ENCODE measurements at places on chromosomes 2 and 18.

DNA sequence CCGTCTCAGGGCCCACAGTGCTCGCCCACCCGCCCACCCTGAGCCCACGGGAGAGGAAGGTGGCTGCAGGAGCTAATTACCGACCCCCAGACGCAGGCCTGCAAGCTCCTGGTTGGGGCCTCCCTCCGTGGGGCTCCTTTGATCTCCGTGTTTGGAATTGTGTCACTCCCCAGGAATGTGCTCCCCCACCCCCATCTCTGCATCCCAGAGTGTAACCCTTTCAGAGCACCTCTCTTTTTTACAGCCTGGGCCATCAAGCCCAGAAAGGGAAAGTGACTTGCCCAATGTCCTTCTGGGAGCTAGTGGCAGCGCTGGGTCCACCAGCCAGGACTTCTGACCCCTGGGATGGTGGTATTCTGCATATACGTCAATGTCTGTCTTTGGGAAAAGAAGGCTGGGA, 335.1 kb downstream of the CYRIA start:
- DNase-seq = no peak

GRCh38 chr18:21242141-21242779, at the start of gene GREB1L:
Gene GREB1L, plus strand, starts transcription at chr18:21242232. Its CDS starts 141,287 bp downstream, at chr18:21383519.
- DNase-seq = peak; percentile 1

- no peak for DNase-seq
These were observed 76.4 kb upstream of the ZEB2 start for GRCh38 chr2:144596073-144596871.

DNA sequence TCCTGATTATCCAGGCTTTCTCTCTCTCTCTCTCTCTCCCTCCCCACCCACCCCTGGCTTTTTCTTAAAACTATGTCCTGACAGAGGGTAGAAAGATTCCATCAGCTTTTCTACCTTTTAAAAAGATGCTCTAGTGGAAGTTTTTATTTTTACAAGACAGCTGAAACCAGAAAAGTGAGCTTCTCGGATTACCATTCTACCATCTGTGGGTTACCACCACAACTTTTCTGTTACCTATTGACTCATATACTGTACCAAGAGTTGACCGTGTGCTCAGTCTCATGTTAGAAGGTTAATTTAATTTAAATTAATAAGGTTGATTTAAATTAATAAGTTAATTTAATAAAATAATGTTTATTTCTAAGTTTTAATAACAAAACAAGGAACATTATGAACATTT, 137.6 kb downstream of the UPP2 start:
- DNase-seq = no peak

DNA sequence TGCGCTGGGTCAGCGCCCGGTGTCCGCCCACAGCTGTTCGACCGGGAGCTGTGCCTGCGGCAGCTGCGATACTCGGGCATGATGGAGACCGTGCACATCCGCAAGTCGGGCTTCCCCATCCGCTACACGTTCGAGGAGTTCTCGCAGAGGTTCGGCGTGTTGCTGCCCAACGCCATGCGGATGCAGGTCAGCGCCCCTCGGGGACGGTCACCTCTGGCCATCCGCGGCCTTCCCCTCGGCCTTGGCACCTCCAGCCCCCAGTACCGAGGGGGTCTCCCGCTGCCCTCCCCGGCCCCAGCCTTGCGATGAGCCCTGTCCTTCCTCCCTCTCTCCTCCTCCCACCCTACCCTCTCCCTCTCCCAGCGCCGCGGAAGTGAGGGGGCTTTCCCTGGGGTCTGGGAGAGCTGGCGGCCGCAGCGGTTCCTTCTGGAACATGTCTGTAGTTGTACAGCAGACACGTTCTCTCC, 53.2 kb upstream of the GPR17 start:
- DNase-seq = no peak

DNA sequence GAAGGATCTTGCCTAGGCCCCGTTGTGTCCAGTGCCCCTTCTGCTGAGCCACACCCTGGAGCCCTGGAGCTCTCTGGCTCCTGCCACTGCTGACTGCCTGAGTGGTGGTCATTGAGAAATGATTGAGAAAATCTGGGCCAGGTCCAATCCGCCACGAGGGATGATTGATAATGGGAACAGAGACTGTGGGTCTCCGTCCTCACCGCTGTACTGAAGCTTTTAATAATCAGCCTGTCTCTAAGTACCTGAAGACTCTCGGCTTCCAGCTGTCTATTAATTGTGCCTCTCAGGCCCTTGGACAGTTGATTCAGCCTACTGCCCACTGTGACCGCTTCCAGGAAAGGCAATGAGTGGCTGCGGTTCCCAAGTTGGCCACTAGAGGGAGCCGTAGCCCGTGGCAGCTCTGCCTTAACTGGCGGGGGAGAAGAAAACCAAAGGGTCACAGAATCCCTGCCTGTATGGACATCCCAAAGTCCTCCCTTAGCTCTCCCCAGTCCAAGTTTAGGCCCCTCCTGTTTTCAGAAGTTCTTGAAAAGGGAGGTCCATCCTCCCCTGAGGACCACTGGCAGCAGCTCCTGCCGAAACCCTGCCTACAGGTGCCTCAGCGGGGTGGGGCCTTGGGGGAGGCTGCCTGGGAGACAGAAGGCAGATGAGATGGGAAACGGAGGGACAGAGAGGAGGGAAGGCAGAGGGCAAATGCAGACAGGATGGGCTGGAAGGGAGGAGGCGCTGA, 213.6 kb downstream of the TNS1 start:
- peak; percentile 24 for DNase-seq

- no peak for DNase-seq
These were observed 71.0 kb downstream of the MAPK4 start for GRCh38 chr18:50630895-50631294.

DNA sequence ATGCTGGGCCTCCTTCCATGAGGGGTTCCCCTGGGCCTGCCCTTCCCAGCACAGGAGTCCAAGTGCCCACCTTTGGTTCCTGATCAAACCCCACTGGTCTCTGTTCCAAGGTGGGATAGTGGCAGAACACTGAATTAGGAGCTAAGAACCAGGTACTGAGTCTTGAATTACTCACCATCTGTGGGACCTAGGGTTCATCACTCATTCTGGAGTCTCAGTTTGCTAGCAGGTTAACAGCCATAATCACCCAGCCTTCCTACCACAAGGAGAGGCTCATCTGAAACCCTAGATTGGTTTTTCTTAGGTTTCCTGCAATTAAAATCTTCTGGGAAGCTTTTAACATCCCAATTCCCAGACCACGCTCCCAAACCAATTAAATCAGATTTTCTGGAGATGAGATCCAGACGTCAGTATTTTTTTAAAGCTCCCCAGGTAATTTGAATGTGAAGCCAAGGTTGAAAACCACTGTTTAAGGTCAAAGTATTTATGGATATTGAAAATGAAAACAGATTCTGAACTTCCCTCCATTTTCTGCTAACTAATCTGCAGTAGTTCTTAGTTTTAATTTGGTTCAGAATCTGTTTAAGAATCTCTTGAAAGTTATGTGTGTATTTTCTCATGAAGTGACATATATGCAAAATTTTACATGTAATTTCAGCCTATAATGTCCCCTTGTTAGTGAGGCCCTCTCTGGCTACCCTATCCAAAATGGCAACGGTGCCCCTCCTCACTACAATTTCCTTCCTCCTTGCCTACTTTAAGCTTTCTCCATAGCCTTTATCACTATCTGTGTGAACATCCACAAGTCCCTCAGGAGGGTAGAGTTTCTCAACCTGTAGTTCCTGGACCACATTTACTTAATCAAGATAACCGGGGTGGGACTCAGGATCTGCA, 166.5 kb upstream of the CXCR4 start:
- DNase-seq = no peak

DNA sequence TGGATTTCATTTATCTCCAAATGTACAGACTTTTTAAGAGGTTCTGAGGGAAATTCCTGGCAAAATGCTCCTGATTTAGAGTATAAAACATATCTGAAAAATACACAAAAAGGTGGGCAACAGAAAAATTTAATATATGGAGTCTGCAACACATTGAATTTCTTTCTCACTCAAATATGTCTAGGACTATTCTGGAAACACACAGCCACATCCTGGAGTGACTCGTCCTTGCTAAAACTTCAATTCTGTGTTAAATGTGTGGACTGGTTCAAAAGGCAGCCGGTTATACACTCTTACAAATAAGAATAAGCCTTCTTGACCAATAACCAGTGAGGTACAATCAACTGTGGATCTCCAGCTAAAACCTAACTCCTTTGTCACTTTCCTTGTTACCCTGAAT, 44.1 kb upstream of the RND3 start:
- DNase-seq = no peak

DNA sequence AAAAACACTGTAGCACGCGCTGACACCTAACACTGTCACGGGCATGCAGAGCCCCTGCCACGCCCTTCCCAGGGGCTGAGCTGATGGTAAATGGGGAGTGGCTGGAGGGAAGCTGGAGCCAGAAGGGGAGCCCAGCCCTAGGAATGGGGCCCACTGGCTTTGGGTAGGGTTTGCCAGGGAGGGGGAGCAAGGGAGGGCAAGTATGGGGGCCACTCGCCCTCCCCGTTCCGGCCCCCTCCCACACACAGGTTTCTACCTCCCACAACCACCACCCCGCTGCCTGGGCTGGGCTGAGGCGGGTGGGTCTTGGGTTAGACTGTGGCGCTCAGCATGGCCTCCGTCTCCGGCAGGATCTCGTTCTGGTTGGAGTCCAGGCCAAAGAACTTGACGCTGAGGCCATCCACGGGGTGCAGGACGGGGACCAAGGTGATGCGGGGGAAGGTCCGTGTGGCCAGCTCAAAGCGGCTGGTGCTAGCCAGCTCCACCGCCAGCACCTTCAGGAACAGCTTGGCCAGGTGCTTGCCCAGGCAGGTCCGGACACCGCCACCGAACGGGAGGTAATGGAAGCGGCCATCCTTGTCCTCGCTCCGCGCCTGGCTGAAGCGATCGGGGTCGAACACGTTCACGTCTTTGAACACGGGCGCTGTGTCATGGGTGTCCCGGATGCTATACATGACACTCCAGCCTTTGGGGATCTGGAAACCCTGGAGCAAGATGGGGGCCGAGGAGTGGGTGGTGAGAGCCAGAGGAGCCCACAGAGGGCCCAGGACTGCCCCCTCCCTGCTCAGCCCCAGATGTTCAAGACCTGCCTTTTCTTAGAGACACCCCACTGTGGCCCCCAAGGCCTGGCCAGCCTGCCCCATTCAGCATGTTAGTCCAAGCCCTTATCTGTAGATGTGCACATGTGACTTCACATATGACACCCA, 15.5 kb downstream of the CYP26B1 start:
- DNase-seq = no peak

- no peak for DNase-seq
These were observed 235.1 kb upstream of the ZNF804A start for GRCh38 chr2:184363213-184363612.

- DNase-seq = no peak
These were observed 160.7 kb downstream of the FSHR start for GRCh38 chr2:48993576-48993975.

- no peak for DNase-seq
These were observed 38.4 kb upstream of the MYO1B start for GRCh38 chr2:191206613-191207471.

GRCh38 chr18:58886864-58887612, 22.4 kb downstream of the ZNF532 start:
- no peak for DNase-seq

- no peak for DNase-seq
These were observed 108.3 kb downstream of the NFATC1 start for GRCh38 chr18:79504034-79504433.

- no peak for DNase-seq
These were observed 105.7 kb upstream of the ZEB2 start for GRCh38 chr2:144625626-144626025.

- DNase-seq = no peak
These were observed 166.1 kb upstream of the RAB6C start for GRCh38 chr2:129813404-129813803.

DNA sequence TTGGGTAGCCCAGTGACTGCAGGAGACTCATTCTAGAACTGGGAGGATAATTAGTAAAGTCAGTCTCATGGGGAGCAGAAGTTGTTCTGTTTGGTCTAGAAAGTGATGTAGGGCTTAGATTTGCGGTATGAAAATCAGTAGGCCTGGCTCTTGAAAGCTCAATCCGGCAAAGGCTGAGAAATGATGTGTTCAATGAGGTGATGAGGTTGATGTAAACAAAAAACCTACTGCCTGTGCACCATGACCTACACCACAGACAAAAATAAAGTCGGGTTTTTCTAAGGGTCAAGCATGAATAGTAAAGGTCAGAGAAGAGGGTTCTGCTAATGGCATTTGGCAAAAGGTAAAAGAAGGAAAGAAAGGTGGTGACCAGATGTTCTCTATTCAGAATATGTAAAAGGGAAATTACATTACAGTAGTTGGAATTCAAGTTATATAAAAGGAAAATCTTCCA, 80.8 kb upstream of the COL5A2 start:
- DNase-seq = no peak

DNA sequence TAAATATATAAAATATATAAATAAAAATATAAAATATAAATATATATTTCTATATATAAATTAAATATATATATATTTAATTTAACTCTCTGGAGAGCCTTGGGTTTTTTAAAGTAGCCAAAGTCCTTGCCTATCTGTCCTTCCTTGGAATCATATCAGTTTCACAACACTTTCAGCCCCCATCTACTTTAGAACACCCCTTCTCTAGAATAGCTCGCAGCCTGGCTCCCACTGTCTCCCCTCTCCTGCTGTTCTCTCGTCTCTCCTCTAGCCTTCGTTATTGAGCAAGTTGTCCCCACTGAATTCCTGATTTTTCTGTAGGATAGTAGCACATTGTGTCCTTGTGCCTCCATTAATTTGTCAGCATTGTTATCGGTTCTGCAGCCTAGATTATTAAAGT, 677.0 kb downstream of the RNF144A start:
- no peak for DNase-seq

GRCh38 chr2:10947005-10947440, 35.3 kb downstream of the KCNF1 start:
- DNase-seq = no peak

- no peak for DNase-seq
These were observed 149.2 kb upstream of the VWC2L start for GRCh38 chr2:214261683-214262082.

GRCh38 chr2:82968358-82968757, 1490.7 kb downstream of the SUCLG1 start:
- DNase-seq = no peak

- no peak for DNase-seq
These were observed 89.5 kb upstream of the STK39 start for GRCh38 chr2:168336786-168337388.

GRCh38 chr2:199973703-199974102, 18.3 kb downstream of the MAIP1 start:
- peak; percentile 19 for DNase-seq

GRCh38 chr18:79742076-79742475, 55.7 kb upstream of the KCNG2 start:
- DNase-seq = no peak

DNA sequence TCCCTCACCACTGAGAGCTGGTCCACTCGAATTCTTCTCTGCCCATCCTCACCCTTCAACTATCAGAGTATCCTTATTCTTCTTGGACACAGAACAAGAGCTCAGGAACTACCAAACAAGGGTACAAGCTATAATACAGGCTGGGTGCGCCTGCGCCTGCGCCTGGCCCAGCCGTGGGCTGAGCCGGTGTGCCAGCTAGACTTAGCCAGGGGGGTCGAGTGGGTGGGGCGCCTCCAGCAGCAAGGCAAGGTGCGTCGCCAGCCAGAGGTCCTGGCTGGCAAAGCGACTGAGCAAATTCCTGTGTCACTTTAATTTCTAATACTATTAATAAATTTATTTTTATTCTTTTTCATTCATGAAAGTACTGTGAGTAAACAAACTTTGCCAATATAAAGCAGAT, 1072.6 kb upstream of the PIK3C3 start:
- DNase-seq = no peak

GRCh38 chr2:190121971-190122370, 59.4 kb upstream of the MSTN start:
- no peak for DNase-seq

Data from DMS79 (cell line).